ENCODE measurements at places on chromosomes 5 and 9. TPM values are rescaled to one million over a fixed set of nuclear protein-coding genes. Genes with fewer than 3 reads are reported as not detected.

The EIF4E1B gene
- not detected for total RNA-seq

The OR1J2 gene
- total RNA-seq, result not detected

The C6 gene
- 1.2 TPM for total RNA-seq

The MAST4 gene
- 9.2 TPM for total RNA-seq

The INSL4 gene
- not detected for total RNA-seq

The EFNA5 gene
- 6.4 TPM for total RNA-seq

The MARCHF3 gene
- 2.0 TPM for total RNA-seq

The FCN1 gene
- total RNA-seq, result not detected

The OR1Q1 gene
- total RNA-seq, result not detected

The MEF2C gene
- 4.5 TPM for total RNA-seq

The ZNF608 gene
- total RNA-seq, result 9.3 TPM

The MARCHF11 gene
- not detected for total RNA-seq

The KIF20A gene
- 44.1 TPM for total RNA-seq

The SV2C gene
- total RNA-seq, result not detected

The CCDC192 gene
- total RNA-seq, result not detected

The COX7C gene
- 711 TPM for total RNA-seq

The CETN3 gene
- total RNA-seq, result 12.2 TPM

The ST8SIA4 gene
- 3.1 TPM for total RNA-seq

The SLC6A19 gene
- total RNA-seq, result not detected

The GDNF gene
- total RNA-seq, result 0.39 TPM

The MARCOL gene
- not detected for total RNA-seq

The ZMYND19 gene
- total RNA-seq, result 19.4 TPM

The WDR31 gene
- 0.91 TPM for total RNA-seq

The PGM5 gene
- 0.39 TPM for total RNA-seq

The ZNF354C gene
- total RNA-seq, result 8.4 TPM

The ZDHHC11 gene
- 1.3 TPM for total RNA-seq
